Activated CD4-positive, alpha-beta memory T cell treated with anti-CD3 and anti-CD28 coated beads, Interleukin-2, amount 10 ng/mL, durations not matched to agents 7 days and 5 days (primary cell): ENCODE measurements at places on chromosomes 16 and 17. TPM values are rescaled to one million over a fixed set of nuclear protein-coding genes. Genes with fewer than 3 reads are reported as not detected.

The CTRB1 gene
- not detected for total RNA-seq

The CD300C gene
- total RNA-seq = 4.1 TPM

The FOXL1 gene
- total RNA-seq = not detected

The CHP2 gene
- not detected for total RNA-seq

The KRTAP4-3 gene
- total RNA-seq = not detected
